ENCODE measurements at places on chromosomes 5 and 9. TPM values are rescaled to one million over a fixed set of nuclear protein-coding genes. Genes with fewer than 3 reads are reported as not detected.

CMYA5 gene
- 2.5 TPM for total RNA-seq

ST8SIA4 gene
- 44.1 TPM for total RNA-seq

NIPAL4 gene
- total RNA-seq: not detected

INSL4 gene
- not detected for total RNA-seq

CARD9 gene
- 0.63 TPM for total RNA-seq

DMRTA1 gene
- 0.63 TPM for total RNA-seq

CNTNAP3B gene
- 118 TPM for total RNA-seq

DNM1 gene
- 145 TPM for total RNA-seq

CRHBP gene
- total RNA-seq: 2.8 TPM

AIF1L gene
- 21.0 TPM for total RNA-seq

SPINK6 gene
- total RNA-seq: not detected

SLC36A2 gene
- not detected for total RNA-seq

CATSPER3 gene
- total RNA-seq: not detected

SOX30 gene
- total RNA-seq: not detected

EPB41L4A gene
- 32.2 TPM for total RNA-seq

ANKRD31 gene
- 0.94 TPM for total RNA-seq

SLC34A1 gene
- not detected for total RNA-seq

PCDHB8 gene
- 15.0 TPM for total RNA-seq

KCNIP1 gene
- 10.3 TPM for total RNA-seq

FBN2 gene
- total RNA-seq: 8.8 TPM

TMEM252 gene
- total RNA-seq: not detected

CSF1R gene
- total RNA-seq: 8.8 TPM

WDR38 gene
- total RNA-seq: not detected
